Osteoblast (primary cell): ENCODE measurements at places on chromosomes 3 and 15.

GRCh38 chr3:126338790-126339288 lies 18.4 kb downstream of the KLF15 start:
- no peak for DNase-seq

GRCh38 chr15:99097441-99098410 lies 7.2 kb upstream of the SYNM start:
- DNase-seq: no peak

DNA sequence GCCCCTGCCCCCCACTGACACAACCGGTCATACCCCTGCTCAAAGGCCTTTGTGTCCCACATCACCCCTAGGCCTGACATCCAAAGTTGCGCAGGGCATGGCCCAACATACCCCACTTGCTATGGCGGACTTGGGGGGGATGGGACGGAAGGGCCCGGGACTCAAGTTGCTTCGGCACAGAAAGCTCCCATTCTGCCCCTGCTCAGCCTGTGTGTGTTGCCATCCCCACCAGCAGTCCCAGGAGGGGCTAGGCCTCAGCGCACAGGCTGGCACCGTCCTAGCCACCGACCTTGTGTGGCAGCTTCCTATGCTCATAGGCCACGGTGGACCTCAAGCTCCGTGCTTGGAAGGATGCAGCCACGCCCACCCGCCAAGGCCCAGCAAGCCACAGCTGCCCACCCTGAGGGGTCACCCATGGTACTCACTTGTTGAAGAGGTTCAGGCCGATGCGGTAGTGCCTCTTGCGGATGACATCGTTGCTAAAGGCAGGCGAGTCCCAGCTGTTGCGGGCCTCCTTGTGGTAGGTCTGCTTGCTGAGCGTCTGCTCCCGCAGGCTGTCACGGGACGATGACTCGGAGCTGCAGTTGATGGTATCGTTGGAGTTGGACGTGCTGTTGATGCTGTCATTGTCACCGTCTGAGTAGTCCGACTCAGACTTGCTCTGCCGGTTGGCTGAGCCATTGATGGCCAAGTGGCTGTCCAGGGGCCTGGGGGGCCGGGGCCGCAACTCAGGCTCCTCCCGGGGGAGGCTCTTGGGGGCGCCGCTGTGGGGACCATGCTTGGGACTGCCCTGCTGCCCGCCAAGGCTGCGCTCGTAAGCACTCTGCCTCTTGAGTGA lies 93.9 kb upstream of the RPL32 start:
- DNase-seq: no peak

GRCh38 chr15:82553846-82554245 lies 13.6 kb upstream of the RPS17 start:
- no peak for DNase-seq

- DNase-seq: no peak
Observed at GRCh38 chr15:40075298-40076044, 33.2 kb downstream of the BMF start.

GRCh38 chr15:94047566-94047965 lies 183.8 kb upstream of the MCTP2 start:
- no peak for DNase-seq
